Effector CD8-positive, alpha-beta T cell (primary cell): ENCODE measurements at places on chromosomes 3 and 15.

GRCh38 chr15:64447536-64448315 is 12.7 kb upstream of the ZNF609 start:
- DNase-seq, result no peak

GRCh38 chr3:117405359-117405758 is 695.8 kb downstream of the TUSC7 start:
- no peak for DNase-seq

DNA sequence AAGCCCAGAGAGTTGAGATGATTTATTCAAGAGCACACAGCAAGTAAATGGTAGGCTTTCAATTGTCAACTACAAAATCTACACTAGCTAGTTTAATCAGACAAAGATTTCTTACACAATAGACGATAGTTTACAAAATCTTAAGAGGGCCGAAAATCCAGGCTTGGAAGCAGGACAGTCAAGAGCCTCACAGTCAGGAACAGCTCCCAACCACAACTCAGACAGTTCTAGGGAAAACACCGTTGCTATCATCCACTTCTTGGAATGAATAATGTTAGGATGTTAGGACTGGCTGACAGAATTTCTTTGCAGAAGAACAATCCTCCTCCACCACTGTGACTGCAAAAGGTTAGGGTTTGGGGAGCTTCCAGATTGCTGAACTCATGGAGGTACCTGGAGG is 290.8 kb upstream of the ZPLD1 start:
- no peak for DNase-seq

DNA sequence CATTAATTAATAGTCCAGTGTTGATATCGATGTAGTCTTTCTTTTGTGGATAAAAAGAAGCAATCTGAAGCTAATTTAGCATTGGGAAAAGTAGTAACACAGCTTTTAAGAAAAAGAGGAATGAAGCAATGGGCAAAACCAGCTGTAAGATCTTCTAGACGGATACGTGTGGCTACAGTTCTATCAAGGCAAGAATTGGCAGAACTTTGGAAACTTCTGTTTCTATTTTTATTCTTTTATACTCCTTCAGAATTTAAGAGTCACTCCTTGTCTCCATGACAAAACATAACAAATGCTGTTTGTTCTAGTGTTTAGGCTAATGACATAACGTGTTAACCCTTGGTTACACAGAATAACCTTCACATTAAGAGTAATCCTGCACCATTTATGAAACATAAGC is 289.2 kb downstream of the ROBO2 start:
- DNase-seq, result no peak

- no peak for DNase-seq
These were observed 81.1 kb upstream of the VGLL4 start for GRCh38 chr3:11724615-11725339.

DNA sequence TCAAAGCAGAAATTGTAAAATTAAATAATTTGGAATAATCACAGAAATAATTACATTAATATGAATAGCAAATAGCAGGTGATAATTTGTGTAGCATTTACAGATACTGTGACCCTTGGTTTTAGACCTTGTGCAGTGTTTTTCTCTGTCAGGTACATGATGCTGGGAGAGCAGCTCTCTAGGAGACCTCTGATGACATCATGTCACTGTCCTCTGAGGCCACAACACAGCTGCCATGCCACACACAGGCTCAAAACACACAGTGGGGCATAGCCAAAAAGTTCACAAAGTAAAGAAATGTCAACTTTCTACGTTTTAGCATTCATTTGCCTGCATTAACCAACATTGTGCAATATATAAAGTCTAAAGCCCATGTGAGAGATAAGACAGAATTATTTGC is 71.8 kb upstream of the ZBTB20 start:
- no peak for DNase-seq

- DNase-seq, result no peak
These were observed 635 bp downstream of the TUBGCP5 start for GRCh38 chr15:23038726-23039142.

- DNase-seq, result no peak
These were observed 26.4 kb upstream of the RPS17 start for GRCh38 chr15:82566690-82567089.

GRCh38 chr3:67044295-67044694 is 46.2 kb downstream of the KBTBD8 start:
- no peak for DNase-seq

DNA sequence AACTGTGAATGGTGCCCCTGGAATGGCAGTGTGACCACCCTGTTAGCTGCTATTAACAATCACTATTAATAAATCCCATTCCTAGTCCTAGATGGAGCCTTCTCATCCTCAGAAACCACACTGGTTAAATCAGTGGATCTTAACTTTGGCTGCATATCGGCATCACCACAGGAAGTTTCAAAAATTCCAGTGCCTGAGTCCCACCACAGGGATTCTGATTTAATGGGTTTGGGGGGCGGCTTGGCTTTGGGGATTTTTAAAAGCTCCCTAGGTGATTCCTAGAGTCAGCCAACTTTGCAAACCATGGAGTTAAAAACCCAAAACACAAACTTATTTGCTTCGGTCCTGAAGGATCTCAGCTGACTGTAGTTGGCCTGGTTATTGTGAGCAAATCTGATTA is 3.1 kb downstream of the FAM107A start:
- DNase-seq, result no peak

- DNase-seq, result no peak
These were observed 5.1 kb downstream of the SPTBN5 start for GRCh38 chr15:41888662-41889253.
